ENCODE measurements at places on chromosomes 3 and 15. TPM values are rescaled to one million over a fixed set of nuclear protein-coding genes. Genes with fewer than 3 reads are reported as not detected.

CCDC39 gene
- not detected for total RNA-seq

XCR1 gene
- total RNA-seq = not detected

LEKR1 gene
- total RNA-seq = 1.5 TPM

DNA sequence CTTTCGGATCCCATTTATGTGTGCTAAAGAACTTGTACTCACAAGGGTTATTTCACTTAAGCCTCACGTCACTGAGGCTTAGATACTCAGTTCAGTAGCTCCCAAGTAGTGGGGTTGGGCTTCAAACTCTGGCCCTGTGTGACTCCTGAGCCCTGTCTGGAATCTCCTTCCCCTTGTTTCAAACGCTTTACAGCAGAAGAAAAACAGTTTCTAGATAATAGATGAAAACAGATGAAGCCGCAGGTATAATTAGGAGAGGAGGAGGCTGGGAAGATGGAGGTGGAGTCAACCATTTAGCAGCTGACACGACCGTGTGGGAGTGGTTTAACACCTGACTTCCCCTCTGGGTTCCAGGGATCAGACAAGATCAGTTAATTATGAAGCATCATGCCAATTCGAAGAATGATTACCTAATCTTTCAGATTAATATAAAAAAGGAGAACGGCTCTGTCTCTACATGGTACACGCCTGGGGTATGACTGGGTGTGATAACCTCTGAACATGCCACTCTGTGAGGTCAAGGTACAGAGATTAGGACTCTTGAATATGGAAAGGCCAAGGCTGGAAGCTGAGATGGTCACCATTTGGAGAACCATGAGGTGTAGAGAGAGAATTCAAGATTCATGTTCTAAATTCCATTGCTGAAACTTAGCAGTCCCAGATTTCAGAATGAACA lies 31.1 kb downstream of the TPM1 start:
- no peak for DNase-seq

DNA sequence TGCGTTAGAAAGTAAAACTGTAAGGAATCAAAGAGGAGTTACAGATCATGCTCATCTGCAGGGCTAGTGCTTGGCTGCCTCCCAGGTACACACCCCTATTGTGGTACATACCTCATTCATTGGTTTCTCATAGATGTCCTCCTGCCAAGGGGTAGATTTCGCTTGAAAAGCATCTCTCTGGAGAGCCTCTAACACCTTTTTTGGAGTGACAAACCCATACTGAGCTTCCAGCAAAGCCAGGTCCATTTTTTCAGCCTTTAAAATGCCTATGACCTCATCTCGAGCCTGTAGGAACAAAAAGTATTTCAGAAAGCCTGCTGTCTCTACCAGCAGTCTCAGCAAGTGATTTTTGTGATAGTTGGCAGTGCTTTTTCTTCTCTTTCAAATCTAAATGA lies 112.1 kb downstream of the CMSS1 start:
- DNase-seq = no peak

- DNase-seq = no peak
These were observed 59.8 kb downstream of the CHSY1 start for GRCh38 chr15:101192081-101192480.

DNA sequence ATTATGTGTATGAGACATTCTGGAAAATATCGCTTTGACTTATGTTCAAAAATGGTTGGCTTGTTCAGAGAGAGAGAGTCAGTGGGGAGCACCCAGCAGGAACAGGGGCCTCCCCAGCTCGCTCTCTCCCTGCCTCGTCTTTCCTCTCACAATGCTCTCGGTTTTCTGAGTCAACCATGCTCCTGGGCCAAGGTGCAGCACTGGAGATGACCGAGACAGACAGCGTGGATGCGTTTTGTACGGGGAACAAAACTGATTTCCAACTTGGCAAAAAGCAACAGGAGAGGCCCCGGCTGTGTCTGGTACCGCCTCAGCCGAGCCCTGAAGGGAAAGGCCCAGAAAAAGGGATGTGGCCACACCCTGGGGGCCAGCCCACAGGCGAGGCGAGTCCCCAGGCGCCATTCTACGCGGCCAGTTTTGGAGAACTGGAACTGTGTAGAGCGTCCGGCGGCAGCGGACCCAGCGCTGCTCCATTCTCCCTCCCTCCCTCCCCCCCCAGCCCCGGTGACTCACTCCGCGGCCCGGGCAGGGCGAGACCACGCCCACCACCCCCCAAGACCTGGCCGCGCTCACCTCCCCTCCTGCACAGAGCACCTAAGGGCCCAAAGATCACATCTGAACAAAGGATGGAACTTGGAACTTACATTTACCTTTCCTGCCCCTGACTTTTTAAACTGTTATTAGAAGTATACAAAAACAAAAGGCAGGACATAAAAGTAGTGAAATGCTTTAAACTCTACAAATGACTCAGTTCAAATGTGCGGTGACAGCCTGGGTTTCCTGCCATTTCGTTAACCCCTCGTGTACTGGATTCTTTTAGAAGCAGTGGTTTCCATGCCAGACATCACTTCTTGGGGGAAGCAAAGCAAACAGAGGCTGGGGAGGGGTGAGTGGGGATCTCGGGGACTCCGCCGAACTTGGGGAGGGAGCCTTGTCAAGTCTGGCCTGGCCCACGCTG lies 12.7 kb downstream of the ATP10A start:
- DNase-seq = peak; percentile 93

- DNase-seq = peak; percentile 43
These were observed 26.6 kb downstream of the CGGBP1 start for GRCh38 chr3:88032245-88032644.

DNA sequence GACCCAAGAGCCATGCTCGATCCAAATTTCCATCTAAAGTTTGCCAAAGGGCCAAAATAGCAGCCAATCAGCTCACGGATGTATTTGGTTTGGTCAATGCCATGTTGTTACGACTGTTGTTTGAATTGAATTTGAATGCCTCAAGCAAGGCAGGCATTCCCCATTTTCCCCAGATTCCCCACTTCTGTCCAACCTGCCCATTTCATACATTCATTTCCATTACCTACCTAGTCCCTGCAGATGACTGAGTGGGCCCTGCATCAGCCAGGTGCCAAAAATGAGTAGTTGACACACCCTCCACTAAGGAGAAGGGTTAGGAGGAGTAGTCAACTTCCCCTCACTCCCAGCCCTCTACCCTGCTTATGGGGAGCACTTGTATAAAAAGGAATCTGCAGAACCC lies 51.7 kb downstream of the ANXA2 start:
- DNase-seq = peak; percentile 57
